ENCODE measurements at places on chromosomes 12 and 14.

DNA sequence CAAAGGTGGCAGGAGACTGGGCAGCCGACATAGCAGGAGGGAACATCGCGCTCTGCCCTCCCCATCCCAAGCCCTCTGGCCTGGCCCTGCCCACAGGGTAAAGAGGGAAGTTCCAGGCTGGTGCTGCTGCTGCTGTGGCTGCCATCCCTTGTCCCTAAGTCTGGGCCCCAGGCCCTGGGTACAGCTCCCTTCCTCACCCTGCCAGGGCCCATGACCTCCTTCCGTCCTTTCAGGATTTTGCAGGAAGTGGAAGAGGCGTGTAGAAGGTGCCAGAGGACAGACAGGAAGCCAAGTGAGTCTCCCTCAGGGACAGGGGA, 14.7 kb upstream of the NCOR2 start:
- no peak for DNase-seq

- DNase-seq, result no peak
Measured at GRCh38 chr12:28242129-28242495, 51.9 kb downstream of the CCDC91 start.

GRCh38 chr14:92503756-92504491, 9.7 kb upstream of the RIN3 start:
- peak; percentile 92 for DNase-seq

DNA sequence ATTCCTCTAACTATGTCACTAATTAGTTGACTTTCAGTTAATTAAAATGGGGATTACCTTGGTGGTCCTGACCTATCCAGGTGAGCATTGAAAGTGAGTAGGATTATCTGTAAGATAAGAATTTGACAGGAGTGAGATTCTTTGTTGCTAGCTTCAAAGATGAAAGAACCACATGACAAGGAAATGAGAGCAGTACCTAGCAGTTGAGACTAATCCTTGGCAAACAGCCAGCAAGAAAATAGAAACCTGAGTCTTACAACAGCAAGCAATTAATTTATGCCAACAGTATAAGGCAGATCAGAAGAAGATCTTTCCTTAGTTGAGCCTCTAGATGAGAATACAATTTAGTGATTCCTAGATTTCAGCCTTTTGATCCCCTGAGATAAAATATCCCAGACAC, 1058.4 kb downstream of the LRFN5 start:
- DNase-seq, result no peak

GRCh38 chr12:62737615-62738014, 197.3 kb downstream of the PPM1H start:
- DNase-seq, result no peak

DNA sequence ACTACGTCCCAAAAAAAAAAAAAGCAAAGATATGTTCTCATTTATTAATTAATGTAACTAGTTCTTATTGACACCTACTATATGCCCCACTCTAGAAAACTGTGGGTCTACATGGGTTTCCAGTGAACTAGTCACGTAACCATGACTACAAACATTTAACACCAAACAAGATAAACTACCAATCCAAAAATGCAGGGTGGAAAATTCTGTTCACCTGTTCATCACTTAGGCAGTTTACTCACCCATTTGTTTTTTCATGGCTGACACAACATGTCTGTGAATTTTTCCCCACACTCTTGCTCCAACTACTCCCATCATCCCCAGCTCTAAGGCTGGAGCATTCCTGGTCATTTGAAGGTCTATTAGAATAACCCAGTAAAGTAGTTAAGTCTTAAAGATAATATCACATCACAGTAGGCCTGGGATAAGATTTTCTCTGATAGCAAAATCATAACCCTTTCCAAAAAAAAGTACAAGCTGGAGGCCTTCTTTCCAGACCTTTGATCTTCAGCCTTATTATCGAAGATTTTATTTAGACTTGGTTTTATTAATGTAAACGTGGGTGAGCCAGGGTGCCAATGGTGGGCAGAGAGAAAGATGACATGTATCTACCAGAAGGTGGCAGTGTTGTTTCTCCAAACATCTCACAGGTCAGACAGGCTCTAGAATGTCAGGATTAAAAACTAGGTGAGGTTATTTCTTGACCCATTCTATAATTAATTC, 61.6 kb upstream of the DAAM1 start:
- DNase-seq, result peak; percentile 52

DNA sequence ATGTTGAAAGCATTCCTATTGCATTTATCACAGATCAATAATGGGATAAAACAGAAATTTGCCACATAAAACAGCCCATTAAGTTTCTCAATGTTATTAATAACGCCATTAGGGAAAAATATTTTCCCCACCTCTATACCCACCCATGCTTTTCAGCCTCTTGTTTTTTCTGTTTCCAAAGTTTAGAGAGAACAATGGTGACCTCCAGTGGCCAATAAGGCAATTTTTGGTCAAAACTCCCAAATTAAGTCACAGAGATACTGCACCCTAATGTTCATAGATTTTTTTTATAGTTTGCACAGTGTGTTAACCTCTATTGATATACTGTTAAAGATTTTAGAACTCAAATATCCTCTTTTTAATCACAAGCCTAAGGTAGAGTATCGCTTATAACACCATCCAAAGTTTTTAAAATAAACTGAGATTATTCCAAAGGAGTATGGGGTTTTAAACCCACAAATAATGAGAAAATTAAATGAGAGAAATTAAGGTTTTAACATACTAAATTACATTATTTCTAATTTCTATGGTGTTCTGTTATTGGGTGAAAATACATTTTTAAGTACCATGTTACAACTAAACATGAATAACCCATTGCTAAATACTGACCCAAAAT, 184.7 kb upstream of the DCN start:
- DNase-seq, result peak; percentile 23

GRCh38 chr12:21828136-21828775, 53.8 kb upstream of the KCNJ8 start:
- DNase-seq, result no peak

- no peak for DNase-seq
Measured at GRCh38 chr12:104526751-104527150, 70.0 kb downstream of the CHST11 start.

GRCh38 chr12:21499765-21500164, 1.7 kb downstream of the RECQL start:
- DNase-seq, result no peak

GRCh38 chr14:92638266-92638665, 110.2 kb downstream of the LGMN start:
- DNase-seq, result no peak

GRCh38 chr12:57469296-57470164, 9.9 kb downstream of the GLI1 start:
- no peak for DNase-seq

- DNase-seq, result no peak
Measured at GRCh38 chr12:48388460-48388859, 37.7 kb upstream of the ZNF641 start.

DNA sequence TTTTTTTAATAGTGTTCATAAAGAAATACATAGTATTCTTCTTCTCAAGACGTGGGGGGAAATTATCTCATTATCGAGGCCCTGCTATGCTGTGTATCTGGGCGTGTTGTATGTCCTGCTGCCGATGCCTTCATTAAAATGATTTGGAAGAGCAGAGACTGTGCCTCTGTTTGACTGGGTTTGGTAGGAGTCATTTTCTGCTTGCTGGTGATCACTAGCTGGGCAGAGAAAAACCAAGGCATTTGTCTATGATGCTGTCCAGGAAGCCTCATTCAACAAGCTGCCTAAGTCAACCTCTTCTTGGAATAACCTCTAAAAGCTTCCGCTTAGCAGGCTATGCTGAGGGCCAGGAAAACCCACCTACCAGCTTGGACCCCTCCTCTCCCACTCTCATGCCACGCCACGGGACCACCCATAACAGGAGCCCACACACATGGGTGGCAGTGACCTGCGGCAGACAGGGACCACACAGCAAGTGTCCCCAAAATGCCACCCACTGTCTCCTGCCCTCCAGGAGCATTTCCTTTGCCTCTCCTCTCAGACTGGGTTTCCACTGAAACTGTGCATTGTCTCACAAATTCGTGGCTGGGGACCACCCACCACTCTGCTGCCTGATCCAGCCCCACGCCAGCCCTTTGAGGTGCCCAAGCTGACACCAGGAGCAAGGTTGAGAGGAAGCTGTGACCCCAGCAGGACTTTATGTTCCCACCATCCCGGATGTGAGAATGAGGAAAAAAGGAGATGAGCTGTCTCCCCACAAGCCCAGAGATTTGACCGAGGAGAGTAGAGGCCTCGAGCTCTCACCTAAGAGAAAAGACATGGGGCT, 36.8 kb downstream of the DAD1 start:
- DNase-seq, result no peak

DNA sequence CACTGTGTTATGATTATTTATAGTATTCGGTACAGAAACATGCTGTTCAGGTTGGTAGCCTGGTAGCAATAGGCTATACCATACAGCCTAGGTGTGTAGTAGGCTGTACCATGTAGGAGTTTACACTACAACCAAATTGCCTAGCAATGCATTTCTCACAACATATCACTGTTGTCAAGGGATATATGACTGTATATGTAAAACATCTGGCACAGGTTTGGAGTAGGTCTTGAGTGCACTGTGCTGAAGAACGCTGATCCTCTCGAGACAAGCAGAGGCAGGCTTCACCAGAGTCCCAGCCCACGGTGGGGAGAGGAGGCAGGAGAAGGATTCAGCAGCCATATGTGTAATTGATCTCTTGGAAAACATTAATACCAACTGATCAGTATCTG, 15.0 kb upstream of the TBX5 start:
- no peak for DNase-seq

DNA sequence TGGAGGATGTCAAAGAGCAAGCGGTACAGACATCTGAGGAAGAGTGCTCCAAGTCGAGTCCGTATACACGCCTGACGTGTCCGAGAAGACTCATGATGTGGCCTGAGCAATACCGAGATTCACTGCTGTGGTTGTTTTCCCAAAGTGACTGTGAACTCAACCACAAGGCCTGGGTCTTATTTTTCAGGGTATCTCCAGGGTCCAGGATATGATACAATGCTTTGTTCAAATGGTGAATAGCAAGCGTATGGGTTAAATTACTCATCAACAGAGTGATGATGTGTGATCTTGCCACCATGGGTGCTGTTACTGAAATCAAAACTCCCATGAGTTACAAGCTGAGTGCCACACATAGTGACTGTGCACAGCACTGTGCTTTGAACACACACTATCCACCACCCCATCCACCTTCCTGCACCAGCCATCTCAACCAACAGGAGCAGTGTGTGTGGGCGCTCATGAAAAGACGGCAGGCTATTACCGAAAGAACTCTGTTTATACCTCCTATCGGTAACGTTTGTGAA, 109.6 kb downstream of the BCAT1 start:
- DNase-seq, result no peak

GRCh38 chr14:69582212-69582611, 7.5 kb upstream of the CCDC177 start:
- no peak for DNase-seq

GRCh38 chr12:127300075-127300474, 966.9 kb upstream of the TMEM132C start:
- no peak for DNase-seq

- no peak for DNase-seq
Measured at GRCh38 chr12:105026411-105026810, 40.3 kb downstream of the NOPCHAP1 start.

Measured in A549 (cell line).